ENCODE measurements at places on chromosomes 3 and 15. TPM values are rescaled to one million over a fixed set of nuclear protein-coding genes. Genes with fewer than 3 reads are reported as not detected.

DNA sequence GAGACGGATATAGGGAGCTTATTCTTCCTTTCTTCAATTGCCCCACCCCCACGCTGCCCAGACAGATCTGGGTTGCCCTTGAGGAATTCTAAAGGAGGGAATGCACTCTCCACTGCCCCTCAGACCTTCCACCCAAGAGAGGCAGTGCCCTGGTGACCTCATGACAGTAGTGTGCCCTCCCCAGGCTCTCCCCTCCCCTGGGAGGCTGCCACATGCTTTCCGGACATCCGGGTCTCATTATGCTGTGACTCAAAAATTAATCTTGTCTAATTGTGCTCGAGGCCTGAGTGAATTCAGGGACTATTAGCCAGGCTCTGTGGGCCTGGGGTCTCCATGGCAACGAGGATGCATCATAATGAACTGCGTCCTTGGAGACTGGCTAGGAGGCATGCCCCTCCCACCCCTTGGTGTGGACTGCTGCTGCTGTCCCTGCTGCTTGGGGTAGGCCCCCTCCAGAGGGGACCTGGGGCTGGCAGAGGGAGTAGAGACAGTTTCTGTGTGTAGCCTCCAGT, 20.8 kb downstream of the CORO2B start:
- no peak for ATAC-seq

- no peak for ATAC-seq
Observed at GRCh38 chr15:39358441-39359041, 222.3 kb upstream of the THBS1 start.

DNA sequence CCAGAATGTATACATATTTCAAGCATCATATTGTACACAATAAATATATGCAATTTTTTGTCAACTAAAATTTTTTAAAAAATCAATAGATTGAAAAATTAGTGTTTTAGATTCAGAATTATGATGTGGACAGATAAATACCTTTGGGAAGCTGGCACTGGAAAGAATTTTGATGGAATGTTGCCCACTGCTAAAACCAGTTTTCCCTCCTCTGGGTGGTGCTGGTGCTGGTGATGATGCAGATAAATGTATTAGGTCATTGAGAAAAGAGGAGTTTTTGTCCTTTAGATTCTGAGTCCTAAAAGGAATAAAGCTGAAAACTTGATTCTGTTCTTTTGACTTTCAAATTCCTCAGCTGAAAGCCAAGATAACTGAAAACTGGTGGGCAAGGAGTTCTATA, 56.0 kb upstream of the SUCLG2 start:
- ATAC-seq = no peak

DNA sequence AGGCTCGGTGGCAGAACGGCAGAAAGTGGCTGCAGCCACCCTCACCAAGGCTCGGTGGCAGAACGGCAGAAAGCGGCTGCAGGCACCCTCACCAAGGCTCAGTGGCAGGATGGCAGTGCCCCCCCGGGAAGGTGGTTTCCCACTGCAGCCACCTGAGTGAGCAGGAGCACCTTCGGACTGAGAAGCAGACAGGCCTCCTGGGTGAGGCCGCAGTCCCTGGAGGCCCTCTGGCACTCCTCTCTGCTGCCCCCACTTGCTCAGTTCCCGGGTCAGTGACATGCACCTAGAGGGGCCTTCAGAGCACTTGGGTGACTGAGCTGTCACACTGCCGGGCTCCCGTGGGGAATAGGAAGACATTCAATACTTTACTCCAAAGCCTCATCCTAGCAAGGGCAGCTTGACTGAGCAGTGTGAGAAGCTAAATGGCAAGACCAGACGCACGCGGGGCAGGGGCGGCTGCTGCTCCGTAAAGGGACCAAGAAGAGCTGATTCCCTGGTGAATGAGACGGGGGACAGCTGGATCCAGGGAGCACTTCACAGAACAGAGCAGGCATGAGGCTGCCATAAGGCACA, 62.7 kb downstream of the PCSK6 start:
- ATAC-seq = no peak

DNA sequence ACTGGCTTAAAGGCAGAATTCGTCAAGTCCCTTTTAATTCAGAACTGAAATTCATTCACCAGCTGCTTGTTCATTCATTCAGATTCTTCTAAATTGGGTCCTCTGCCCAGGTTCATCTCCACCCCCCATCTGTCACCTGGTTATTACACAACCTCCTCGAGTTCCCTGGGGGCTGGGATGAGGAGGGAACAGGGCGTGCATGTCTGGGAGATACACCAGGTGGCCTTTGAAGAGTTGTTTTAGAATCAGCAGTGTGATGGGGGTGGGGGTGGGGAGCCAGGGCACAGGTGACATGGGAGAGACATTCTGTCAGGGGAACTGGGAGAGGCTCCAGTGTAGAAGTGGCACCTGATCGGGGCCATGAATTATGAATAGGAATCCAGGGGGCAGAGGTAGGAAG, 8.2 kb downstream of the SNX33 start:
- no peak for ATAC-seq

DNA sequence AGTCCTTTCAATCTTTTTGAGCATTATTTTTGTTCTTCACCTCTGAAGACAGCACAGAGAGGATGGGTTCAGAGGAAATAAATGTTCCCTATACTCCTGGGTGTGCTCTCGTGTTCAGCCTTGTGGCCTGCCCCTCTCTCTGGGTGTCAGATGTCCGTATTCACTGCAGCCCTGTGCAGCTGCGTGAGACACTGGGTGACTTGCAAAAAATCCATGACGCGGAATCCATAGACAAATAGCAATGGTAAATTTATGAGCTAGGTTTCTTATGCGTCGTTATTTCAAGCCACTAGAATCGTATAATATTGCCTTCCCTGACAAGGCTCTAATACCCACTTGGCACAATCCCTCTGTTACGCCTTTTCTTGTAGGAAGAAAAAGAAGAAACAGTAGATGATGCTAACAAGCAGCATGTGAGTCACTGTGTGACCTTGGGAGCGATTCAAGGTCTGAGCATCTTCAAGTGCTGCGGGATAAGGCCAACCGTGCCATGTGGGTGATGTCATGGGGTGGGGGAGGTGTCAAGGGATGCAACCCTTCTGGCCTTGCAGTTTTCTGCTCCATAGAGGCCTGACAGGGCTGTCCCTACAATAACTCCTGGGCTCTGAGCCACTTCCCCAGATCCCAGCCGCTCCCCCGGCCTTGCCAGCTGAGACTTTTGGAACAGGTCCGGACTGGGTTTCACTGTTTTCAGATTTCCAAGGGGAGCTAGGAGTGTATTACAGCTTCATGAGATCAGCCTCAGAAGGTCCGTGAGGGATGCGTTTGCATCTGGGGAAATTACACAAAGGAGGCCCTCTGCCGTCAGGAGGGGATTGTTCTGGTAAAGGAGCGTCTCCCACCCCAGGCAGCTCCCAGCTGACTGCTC, 47.6 kb upstream of the POMGNT2 start:
- ATAC-seq = peak; percentile 16

GRCh38 chr15:36921484-36922091, 178.8 kb downstream of the MEIS2 start:
- ATAC-seq = no peak

DNA sequence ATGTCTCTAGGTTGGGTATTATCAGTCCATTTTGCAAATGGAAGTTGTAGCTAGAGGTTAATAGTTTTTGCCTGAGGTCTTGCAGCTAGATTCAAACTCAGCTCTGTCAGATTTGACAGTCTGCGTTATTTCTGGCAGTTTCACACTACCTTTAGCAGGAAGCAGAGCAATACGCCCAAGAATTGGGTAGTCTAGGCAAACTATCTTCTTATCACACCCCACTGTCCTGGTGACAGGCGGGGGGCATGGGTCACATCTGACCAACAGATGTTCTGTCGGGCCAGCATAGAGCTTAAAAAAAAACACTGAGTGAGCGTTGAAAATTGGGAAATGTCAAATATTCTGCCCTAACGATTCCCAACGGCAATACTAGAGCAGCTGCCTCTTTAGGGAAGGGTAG, 5.7 kb downstream of the GPR160 start:
- no peak for ATAC-seq

GRCh38 chr15:79954661-79955060, 16.3 kb downstream of the BCL2A1 start:
- ATAC-seq = no peak

GRCh38 chr3:157103860-157104259, 56.1 kb downstream of the CCNL1 start:
- ATAC-seq = no peak

DNA sequence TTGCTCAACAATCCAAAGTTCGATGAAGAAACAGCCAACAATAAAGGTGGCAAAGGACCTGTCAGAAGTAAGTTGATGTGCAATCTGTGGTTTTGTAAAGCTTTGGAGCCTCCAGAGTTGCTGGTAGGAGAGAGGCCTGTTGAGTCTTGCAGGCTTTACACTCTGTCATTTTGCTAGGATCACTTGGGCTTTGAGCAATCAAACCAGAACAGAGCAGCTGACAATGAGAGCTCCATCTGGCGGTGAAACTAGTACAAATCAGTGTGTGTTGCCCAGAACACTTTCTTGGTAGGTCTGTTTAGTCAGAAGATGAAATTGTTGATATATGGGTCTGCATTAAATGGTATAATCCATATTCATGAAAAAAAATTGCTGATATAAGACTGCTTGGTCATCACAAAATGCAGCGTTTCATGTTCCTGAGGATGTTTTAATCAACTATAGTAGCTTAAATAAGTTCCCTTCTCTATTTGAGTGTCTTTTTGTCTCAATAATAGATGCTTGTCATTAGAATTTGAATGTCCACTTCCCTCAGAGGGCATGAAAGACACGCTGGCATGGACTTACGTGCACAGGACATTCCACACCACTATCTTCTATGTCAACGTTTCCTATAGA, 25.7 kb downstream of the TMOD2 start:
- peak; percentile 94 for ATAC-seq

DNA sequence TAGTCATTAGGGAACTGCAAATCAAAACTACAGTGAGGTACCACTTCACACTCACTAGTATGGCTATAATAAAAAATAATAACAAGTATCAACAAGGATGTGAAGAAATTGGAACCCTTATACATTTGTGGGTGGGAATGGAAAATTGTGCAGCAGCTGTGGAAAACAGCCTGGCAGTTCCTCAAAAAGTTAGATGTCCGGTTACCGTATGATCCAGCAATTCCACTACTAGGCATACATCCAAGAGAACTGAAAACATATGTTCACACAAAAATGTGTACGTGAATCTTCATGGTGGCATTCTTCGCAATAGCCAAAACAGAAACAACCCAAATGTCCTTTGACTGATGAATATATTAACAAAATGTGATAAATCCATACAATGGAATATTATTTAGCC, 187.9 kb upstream of the LYSMD4 start:
- no peak for ATAC-seq

- ATAC-seq = no peak
Observed at GRCh38 chr3:66851894-66852613, 146.1 kb upstream of the KBTBD8 start.

DNA sequence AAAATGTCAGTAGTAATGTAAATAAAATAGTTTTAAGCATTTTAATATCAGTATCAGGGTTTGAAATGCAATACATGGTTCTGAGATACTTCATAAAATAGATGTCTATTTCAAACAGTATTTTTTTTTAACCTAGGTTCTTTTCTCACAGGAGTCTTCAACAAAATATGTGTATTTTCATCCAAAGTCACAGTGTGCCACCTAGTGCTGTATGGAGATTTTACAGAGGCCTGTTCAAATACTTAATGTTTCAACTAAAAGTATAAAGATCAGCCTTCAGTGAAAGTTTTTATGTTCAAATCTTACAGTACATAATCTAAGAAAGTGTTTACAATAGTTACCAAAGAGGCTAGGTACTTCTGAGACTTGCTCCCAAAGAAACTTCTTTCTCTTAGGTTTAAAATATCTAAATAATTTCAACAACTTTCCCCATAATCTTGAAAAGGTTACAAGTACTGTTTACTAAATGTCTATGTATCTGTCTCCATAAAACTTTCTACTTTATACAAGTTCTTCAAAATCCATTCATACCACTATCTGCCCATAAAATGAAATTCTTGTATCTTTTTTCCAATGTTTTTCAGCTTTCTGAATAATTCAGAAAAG, 38.3 kb downstream of the SCAPER start:
- no peak for ATAC-seq

The ATP2B2 gene
- total RNA-seq = 0.24 TPM

The CTXN2 gene
- not detected for total RNA-seq

The P2RY13 gene
- 0.28 TPM for total RNA-seq

The XCR1 gene
- 0.04 TPM for total RNA-seq

The MANF gene
- total RNA-seq = 80.6 TPM

The TNFAIP8L3 gene
- 7.3 TPM for total RNA-seq

All from esophagus mucosa (tissue), 1 donor.